Activated B cell treated with CpG ODN at 0.5 μM for 24 hours (primary cell): ENCODE measurements at places on chromosomes 5 and 9.

GRCh38 chr9:128568470-128569078 lies 16.2 kb downstream of the SPTAN1 start:
- no peaks in the 10 kb centered on the region for H3K27me3 ChIP-seq
- no peak overlapping the region for H3K27ac ChIP-seq
- peaks cover 55% of the 10 kb centered on the region for H3K36me3 ChIP-seq
- no peak overlapping the region for H3K4me3 ChIP-seq
- no peaks in the 10 kb centered on the region for H3K4me1 ChIP-seq

GRCh38 chr5:83688281-83688680 lies 32.4 kb downstream of the HAPLN1 start:
- H3K36me3 ChIP-seq = no peaks in the 10 kb centered on the region
- peaks cover 3% of the 10 kb centered on the region for H3K27me3 ChIP-seq
- H3K4me3 ChIP-seq = no peak overlapping the region
- no peak for DNase-seq
- no peaks in the 10 kb centered on the region for H3K4me1 ChIP-seq
- H3K27ac ChIP-seq = no peak overlapping the region

DNA sequence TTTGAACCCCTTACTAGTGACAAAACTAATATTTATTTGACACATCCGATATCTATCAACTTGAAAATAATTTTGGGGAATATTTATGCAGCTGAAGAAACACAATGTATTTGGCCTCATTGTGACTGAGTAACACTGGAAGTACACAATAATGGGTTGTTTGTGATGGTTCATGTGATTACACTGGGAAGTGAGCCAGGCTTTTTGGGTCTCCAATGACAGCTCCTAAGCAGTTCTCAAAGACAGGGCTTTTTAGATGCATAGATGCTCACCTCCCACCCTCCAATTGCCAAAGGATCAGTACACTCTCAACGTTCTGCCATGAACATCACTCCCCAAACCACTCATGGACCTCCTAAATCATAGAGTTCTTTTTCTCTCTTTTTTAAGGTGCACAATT lies 170.0 kb downstream of the SLC24A2 start:
- H3K4me3 ChIP-seq = no peak overlapping the region
- no peak overlapping the region for H3K27ac ChIP-seq
- H3K27me3 ChIP-seq = no peaks in the 10 kb centered on the region
- H3K4me1 ChIP-seq = no peaks in the 10 kb centered on the region
- no peaks in the 10 kb centered on the region for H3K36me3 ChIP-seq
- DNase-seq = no peak

DNA sequence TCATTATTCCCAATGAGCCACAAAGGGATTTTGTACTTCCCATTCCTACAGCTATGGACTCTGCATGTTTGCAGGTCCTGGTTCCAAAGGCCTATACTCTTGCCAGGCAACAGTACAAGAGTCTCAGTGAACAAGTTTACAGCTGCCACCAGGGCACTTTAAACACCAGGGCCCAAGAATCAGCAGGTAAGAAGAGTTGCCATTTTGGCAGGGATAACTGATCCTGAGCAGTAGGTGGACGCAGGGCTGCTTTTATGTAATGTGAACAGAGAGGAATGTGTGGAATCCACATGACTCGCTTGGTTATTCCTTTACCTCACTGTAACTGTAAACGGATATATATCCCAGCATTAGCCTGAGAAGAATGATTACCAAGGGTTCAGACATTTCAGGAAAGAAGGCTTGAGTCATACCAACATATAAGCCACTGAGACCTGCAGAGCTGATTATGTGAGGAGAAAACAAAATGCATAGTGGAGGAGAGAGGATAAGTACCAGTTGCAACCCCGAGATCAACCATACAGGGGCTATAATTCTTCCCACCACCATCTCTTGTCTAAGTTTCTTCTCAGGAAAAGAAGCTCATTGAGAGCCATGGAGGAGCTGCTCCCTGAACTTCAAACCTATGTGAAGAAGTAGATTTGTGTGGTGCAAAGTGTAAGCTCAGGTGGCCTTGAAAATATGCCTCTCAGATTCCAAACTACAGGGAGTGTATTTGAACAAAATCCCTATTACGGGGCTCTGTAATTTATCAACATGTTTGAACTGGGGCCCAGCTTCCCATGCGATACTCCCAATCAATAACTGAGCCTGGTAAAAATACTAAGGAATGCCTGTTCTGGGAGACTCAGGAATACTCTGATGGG lies 24.6 kb downstream of the RAPGEF6 start:
- DNase-seq = no peak
- H3K27ac ChIP-seq = no peak overlapping the region
- H3K4me1 ChIP-seq = peaks cover 68% of the 10 kb centered on the region
- H3K4me3 ChIP-seq = no peak overlapping the region
- H3K36me3 ChIP-seq = peaks cover 13% of the 10 kb centered on the region

DNA sequence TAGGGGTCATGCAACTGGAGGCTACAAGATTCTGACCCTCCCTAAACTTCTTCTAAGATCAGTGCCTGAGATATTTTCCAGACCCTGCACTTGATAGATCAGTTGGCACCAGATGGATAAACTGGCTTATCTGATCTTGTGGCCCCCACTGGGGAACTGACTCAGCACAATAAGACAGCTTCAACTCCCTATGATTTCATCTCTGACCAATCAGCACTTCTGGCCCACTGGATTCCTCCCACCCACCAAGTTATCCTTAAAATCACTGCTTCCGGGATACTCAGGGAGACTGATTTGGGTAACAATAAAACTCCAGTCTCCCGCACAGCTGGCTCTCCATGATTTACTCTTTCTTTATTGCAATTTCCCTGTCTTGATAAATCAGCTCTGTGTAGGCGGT lies 2180.4 kb upstream of the WWC1 start:
- no peak overlapping the region for H3K4me3 ChIP-seq
- no peaks in the 10 kb centered on the region for H3K27me3 ChIP-seq
- no peaks in the 10 kb centered on the region for H3K36me3 ChIP-seq
- H3K4me1 ChIP-seq = no peaks in the 10 kb centered on the region
- H3K27ac ChIP-seq = no peak overlapping the region

- no peak for DNase-seq
- no peak overlapping the region for H3K4me3 ChIP-seq
- peaks cover 7% of the 10 kb centered on the region for H3K36me3 ChIP-seq
- peaks cover 7% of the 10 kb centered on the region for H3K4me1 ChIP-seq
Measured at GRCh38 chr5:77743181-77743580, 33.0 kb downstream of the TBCA start.

DNA sequence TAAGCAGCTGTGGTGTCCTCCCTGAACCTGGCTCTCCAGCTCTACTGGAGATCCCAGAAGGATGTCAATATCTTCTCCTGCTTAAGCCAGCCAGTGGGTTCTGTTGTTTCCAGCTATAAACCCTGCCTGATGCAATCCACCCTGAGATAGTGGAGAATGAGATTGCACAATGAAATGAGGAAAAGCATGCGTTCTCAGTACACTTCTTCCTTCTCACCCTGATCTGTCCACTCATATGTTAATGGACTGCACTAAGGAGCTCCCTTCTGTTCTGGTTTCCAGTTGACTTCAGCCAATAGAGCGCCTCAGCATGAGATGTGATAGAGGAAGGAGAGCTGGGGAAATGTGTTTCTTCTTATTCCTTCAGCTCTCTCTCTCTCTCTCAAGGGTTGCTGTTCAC lies 40.0 kb upstream of the CDH6 start:
- no peaks in the 10 kb centered on the region for H3K27me3 ChIP-seq
- no peak overlapping the region for H3K27ac ChIP-seq

GRCh38 chr5:2261004-2261703 lies 378.4 kb upstream of the IRX4 start:
- H3K36me3 ChIP-seq = no peaks in the 10 kb centered on the region
- no peak overlapping the region for H3K4me3 ChIP-seq
- no peaks in the 10 kb centered on the region for H3K4me1 ChIP-seq

GRCh38 chr5:26940994-26941393 lies 97.4 kb downstream of the CDH9 start:
- DNase-seq = no peak
- H3K4me3 ChIP-seq = no peak overlapping the region
- no peaks in the 10 kb centered on the region for H3K36me3 ChIP-seq
- H3K27me3 ChIP-seq = no peaks in the 10 kb centered on the region
- no peak overlapping the region for H3K27ac ChIP-seq
- no peaks in the 10 kb centered on the region for H3K4me1 ChIP-seq

DNA sequence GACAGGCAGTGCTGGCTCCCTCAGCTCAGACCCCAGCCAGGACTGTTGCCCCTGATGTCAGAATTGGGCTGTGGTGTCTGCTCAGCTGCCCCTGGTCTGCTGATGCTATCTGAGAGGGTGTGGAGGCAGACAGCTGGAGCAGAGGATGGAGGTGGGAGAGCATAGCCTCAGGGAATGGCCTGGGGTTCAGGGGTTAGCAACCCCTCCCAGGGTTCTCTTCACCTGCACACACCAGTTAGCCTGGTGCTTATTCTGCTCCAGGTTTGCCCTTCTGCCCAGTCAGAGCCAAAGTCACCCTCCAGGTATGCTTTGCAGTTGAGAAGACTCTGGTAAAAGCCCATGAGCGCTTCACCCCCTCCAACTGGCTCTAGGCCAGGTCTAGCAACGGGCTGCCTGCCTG lies 109.8 kb downstream of the SAXO1 start:
- H3K4me1 ChIP-seq = no peaks in the 10 kb centered on the region
- H3K27me3 ChIP-seq = no peaks in the 10 kb centered on the region
- H3K36me3 ChIP-seq = no peaks in the 10 kb centered on the region
- H3K4me3 ChIP-seq = no peak overlapping the region
- no peak overlapping the region for H3K27ac ChIP-seq

DNA sequence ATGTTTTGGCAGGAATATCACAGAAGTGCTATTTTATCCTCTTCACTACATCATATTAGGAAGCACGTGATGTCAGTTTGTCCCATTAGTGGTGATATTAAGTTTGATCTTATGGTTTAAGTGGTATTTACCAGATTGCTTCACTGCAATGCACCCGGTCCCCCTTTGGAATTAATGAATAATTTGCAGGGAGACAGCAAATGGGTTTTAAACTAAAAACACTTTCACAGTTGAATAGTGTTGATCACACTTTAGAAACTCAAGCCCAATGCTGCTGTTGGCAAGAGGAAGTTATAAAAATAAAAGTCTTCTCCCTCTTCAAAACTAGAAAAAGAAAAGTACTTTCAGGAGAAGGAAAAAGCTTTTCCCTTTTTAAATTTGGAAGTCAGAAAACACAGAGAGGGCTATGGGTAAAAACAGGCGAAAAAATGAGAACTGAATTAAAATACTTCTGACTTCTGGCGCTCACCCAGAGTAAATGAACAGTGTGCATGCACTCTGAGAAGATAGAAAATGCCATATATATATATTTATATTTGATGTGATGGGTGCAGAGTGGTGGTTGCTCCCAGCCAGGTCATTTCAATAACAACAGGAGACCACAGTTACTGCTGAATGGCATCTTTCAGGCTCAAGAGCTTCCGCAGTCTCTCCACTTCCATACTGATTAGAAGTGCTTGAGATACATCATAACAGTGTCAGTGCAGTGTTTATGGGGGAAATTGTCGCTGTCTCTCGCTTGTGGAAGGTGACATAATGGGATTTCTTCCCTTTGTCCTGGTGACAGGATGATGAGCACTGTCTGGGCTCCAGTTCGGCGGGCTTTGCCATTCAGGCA lies 278.0 kb downstream of the ZSWIM6 start:
- H3K27me3 ChIP-seq = peaks cover 13% of the 10 kb centered on the region
- no peak for DNase-seq
- H3K27ac ChIP-seq = no peak overlapping the region
- H3K4me1 ChIP-seq = no peaks in the 10 kb centered on the region
- H3K4me3 ChIP-seq = no peak overlapping the region

- no peaks in the 10 kb centered on the region for H3K36me3 ChIP-seq
- no peaks in the 10 kb centered on the region for H3K4me1 ChIP-seq
- H3K4me3 ChIP-seq = no peak overlapping the region
Measured at GRCh38 chr5:99320436-99320835, 391.6 kb upstream of the CHD1 start.

DNA sequence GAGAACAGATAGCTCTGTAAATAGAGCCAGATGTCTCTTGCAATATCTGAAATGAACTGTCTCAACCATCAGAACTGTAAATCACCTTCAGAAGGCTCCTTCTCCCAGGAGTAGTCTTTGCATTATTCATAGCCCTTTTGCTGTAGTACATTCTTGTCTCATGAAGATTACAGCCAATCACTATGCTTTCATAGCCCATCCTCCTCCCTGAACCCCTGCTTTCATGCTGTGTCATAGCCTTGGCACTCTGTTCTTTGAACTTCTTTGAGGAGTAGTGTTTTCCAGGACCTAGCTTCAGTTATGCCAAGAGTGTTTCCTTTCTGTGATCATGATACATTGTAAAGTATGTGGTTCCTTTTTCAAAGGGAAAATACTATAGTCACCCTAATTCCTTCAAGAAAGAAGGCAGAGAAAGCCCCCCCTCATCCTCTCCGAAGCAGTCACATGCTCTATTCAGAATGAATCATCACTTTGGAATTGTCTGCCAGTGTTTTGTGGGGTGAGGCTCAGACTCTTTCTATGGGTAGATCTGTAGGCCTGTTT lies 61.1 kb downstream of the GRIA1 start:
- H3K36me3 ChIP-seq = no peaks in the 10 kb centered on the region
- no peak overlapping the region for H3K4me3 ChIP-seq
- H3K27me3 ChIP-seq = no peaks in the 10 kb centered on the region
- H3K27ac ChIP-seq = no peak overlapping the region

DNA sequence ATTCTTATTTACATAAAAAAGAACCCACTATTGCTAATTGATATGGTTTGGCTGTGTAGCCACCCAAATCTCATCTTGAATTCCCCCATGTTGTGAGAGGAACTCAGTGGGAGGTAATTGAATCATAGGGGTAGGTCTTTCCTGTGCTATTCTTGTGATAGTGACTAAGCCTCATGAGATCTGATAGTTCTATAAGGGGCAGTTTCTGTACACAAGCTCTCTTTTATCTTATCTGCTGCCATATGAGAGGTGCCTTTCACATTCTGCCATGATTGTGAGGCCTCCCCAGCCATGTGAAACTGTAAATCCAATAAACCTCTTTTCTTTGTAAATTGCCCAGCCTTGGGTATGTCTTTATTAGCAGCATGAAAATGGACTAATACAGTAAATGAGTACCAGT lies 58.2 kb upstream of the PRR16 start:
- H3K4me3 ChIP-seq = no peak overlapping the region
- no peaks in the 10 kb centered on the region for H3K4me1 ChIP-seq
- DNase-seq = no peak
- no peaks in the 10 kb centered on the region for H3K36me3 ChIP-seq
- H3K27ac ChIP-seq = no peak overlapping the region

DNA sequence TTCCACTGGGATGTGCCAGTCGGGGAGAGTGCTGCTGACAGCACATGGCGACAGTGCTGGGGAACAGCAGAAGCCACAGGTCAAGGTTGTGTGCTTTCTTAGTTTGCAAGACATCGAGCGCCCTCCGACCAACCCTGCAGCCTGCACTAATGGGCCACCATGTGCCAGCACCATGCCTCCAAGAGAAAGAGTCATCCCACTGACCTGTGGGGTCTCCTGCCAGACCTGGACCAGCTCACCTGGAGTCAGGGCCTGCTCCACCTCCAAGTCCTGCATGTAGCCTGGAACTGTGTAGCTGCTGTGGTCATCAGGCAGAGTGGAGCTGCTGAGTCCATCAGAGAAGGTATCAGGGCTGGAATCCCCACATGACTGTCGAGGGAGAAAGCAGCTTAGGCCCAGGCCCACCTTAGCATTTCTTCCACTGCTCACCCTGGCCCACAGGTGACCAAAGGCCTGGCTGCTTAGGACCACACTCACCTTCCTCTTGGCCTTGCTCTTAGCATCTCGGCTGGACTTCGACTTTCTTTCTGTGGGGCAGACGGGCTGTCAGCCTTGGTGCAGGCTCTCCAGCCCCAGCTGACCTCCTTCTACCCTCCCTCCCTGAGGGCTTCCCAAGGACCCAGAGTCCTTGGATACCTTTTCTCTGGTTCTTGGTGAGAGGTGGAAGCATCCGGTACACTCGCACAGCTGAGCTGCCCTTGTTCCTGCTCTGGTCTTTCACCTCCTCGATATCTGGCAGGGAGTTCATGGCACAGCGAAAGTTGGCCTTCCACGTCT lies 4.1 kb downstream of the IRF1 start:
- peak overlapping the region; percentile 19 for H3K4me3 ChIP-seq
- no peaks in the 10 kb centered on the region for H3K27me3 ChIP-seq
- peak; percentile 15 for DNase-seq
